ENCODE measurements at places on chromosomes 12 and 14.

- no peak for DNase-seq
Measured at GRCh38 chr12:53995378-53996239, 4.4 kb upstream of the HOXC9 start.

DNA sequence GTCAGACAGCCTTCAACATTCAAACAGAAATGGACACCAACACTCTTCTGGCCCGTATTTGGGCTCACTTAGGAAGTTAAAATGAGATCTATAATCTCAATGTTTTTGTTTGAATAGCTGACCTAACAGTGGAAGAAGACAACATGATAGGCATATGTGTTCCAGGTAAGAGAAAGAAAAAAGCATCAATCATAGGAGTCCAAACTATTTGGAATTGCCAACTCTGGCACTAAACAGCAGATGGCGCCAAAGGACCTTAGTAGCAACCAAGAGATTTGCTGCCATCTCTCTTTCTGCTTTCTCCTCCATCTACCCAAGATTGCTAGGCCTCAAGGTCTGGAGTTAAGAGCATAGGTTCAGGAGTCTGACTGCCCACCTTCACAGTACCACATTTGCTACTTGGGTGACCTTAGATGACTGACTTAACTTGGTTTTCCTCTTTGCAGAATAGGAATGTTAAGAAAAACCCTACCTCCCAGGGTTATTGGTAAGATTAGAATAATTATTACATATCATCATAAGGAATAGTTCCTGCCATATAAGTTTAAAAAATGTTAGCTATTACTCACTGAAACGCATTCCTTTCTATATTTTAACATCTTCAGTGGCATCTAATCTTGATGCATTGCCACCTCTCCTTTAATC lies 30.2 kb downstream of the PEX5 start:
- peak; percentile 44 for DNase-seq

DNA sequence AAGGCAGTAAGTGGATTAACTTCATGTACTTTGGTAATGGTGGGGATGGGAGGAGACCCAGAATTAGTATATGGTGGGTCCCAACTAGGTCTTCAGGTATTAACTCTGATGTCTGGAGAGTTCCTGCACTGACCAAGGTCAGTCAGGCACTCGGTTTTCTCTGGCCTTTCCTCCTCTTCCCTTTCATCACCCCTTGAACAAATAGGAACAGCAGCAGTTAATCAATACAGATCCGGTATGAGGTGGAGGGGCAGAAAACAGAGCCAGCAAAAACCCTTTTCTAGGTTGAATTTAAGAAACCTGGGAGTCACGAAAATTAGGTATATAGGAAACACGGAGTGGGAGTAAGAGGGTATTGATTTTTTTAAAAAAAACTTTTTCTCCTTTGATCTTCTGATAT lies 4.0 kb downstream of the PFKM start:
- DNase-seq = no peak

- no peak for DNase-seq
Measured at GRCh38 chr12:18446061-18446644, 184.8 kb downstream of the PIK3C2G start.

- DNase-seq = no peak
Measured at GRCh38 chr14:103697206-103697602, 18.0 kb downstream of the XRCC3 start.

All from GM04504 (cell line).